Endothelial cell of umbilical vein (primary cell): ENCODE measurements at places on chromosomes 2 and 18.

DNA sequence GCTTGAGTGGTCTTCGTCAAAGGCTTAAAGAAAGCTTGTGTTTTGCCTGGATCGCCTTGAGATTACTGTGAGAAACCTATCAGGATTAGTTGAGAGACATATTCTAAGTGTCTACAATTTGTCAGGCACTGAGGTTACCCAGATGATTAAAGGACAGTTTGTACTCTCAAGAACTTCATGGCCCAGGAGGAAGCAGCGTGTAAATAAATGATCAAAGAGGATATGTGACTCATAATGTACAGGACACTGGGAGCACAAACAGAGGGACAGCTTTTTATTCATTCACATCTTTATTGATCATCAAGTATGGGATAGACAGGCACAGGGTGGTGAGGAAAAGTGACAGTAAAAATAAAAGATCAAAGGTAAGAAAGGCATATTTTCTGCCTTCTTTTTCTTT is 152.6 kb upstream of the FSHR start:
- peak; percentile 35 for DNase-seq

DNA sequence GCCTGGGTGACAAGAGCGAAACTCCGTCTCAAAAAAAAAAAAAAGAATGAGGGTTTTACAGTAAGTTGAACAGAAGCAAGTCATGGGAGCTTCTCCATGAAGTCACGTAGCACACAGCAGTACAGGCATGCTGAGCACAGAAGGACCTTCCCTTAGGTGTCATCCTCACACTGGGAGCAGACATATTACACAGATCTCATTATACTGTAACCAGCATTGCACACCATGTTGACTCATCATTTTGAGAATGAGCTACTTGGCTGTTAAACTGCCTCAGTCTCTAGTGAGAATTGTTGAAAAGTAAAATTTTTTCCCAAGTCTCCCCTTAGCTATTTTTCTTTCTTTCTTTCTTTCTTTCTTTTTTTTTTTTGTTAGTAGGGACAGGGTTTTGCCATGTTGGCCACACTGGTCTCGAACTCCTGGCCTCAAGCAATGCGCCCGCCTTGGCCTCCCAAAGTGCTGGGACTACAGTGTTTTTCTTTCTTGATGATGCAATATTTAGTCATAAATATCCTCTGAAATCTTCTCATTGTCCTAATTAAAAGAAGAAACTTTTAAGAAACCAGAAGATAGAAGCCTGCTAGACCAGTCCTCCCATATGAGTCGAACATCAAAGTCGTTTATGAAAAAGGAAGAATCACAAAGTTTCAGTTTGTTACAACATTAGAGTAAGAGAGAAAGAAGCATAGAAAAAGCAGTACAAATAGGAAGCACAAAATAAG is 37.9 kb upstream of the PPP1CB start:
- no peak for DNase-seq

DNA sequence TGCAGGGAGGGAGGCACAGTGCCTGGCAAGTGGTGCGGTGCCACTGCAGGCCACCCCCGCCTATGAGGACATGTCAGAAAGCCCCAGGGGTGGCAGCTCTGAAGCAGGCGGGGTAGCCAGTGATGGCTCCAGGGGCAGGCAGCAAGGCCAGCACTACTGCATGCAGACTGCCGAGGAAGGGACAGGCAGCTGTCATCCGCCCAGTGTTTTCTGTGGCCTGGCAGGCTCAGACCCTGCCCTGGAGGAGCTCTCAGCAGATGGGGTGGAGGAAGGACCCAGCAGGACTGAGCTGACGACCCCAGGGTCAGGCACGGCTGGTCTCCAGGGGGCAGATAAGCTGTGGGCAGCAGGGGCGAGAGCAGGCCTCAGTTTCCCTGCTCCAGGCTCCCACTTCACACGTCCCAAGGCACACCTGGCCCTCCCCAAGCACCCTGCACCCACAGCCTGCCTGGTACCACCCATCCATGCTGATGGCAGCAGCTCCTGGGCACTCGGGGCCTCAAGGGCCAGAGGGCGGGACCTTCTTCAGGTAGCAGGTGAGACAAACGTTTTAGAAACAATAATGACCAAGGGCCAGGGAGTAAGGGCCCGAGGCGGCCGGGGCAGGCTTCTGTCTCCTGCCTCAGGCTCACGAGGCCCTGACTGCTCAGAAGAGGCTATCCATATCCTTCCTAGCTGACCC is 48.5 kb downstream of the HS6ST1 start:
- DNase-seq: no peak

- DNase-seq: no peak
Measured at GRCh38 chr2:196247114-196247975, 76.0 kb upstream of the STK17B start.

GRCh38 chr2:123609077-123609476 is 416.0 kb upstream of the CNTNAP5 start:
- DNase-seq: no peak

GRCh38 chr2:159785195-159785594 is 12.8 kb downstream of the CD302 start:
- no peak for DNase-seq

GRCh38 chr2:45904946-45905631 is 253.6 kb downstream of the PRKCE start:
- DNase-seq: no peak
